ENCODE measurements at places on chromosomes 7 and 10. TPM values are rescaled to one million over a fixed set of nuclear protein-coding genes. Genes with fewer than 3 reads are reported as not detected.
A peak's percentile ranks its signal among the peaks of the same experiment; 100 is the strongest.

CDC14C gene
- not detected for polyA plus RNA-seq

PNLIP gene
- polyA plus RNA-seq = not detected

CHST12 gene
- polyA plus RNA-seq = 10.2 TPM

EPHA1 gene
- polyA plus RNA-seq = 22.3 TPM

ZNF680 gene
- 1.4 TPM for polyA plus RNA-seq

MAT1A gene
- polyA plus RNA-seq = not detected

SMO gene
- polyA plus RNA-seq = 9.5 TPM

SHTN1 gene
- 8.1 TPM for polyA plus RNA-seq

GNAT3 gene
- not detected for polyA plus RNA-seq

NEUROG3 gene
- polyA plus RNA-seq = not detected

CALHM1 gene
- polyA plus RNA-seq = not detected

PAPOLB gene
- polyA plus RNA-seq = not detected

PPIF gene
- polyA plus RNA-seq = 97.0 TPM

PNLIPRP3 gene
- polyA plus RNA-seq = 9.7 TPM

LOXL4 gene
- polyA plus RNA-seq = 0.03 TPM

ALKBH4 gene
- polyA plus RNA-seq = 11.8 TPM

SPDYE2 gene
- not detected for polyA plus RNA-seq

GIMAP1 gene
- polyA plus RNA-seq = not detected

DNA sequence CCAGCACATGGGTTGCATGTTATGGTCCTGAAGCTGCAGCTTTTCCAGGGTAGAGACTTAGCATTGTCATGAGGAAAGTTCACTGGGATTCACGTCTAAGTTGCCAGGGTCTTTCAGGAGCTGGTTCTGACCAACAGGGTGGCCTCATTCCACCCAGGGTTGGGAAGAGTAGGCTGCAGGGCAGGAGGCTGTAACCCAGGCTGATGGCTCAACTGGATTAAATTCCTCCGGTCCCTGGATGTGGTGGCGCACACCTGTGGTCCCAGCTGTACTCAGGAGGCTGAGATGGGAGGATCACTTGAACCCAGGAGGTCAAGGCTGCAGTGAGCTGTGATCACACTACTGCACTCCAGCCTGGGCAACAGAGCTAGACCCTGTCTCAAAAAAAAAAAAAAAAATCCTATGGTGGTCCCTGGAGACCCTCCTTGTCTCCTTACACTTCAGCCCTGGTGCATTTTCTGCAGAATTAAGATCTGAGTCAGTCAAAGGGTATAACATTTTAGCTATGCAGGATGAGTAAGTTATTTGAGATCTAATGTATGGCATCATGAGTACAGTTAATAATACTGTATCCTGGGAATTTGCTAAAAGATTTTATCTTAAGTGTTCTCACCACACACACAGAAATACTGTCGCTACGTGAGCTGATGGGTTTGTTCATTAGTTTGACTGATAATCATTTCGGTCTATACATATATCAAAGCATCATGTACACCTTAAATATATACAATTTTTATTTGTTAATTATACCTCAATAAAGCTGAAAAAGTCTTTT is 44.0 kb downstream of the ASB13 start:
- DNase-seq = no peak

DNA sequence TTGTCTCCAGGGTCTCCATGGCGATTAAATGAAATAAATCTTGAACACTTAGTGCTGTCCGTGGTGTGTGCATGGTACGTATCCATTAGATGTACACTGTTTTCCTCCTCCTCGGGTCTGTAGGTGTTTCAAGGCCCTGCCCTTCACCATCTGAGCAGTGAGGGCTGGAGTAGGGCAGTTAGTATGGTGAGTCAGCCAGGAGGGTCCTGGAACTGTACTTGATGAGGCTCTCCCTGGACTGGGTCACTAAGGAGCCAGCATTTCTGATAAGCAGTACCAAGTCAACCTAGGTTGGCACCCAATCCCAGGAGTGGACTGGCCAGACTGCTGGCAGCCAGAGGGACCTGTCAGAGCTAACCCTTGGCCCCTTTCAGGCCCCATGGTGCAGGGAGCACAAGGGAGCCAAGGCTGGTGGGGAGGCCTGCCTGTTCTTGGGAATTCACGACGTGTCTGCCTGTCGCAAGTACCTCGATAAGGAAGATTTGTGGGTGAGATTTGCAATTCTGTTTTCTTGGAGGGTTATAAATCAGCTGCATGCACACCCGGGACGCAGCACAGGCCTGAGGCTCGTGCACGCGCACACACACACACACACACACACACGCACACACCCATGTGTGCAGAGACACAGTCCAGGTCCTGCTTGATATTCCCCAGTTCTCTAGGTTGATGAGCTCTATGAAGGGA is 114.2 kb downstream of the ZMIZ1 start:
- DNase-seq = no peak

GRCh38 chr10:61836888-61837754 is 64.4 kb upstream of the ARID5B start:
- DNase-seq = peak; percentile 44

DNA sequence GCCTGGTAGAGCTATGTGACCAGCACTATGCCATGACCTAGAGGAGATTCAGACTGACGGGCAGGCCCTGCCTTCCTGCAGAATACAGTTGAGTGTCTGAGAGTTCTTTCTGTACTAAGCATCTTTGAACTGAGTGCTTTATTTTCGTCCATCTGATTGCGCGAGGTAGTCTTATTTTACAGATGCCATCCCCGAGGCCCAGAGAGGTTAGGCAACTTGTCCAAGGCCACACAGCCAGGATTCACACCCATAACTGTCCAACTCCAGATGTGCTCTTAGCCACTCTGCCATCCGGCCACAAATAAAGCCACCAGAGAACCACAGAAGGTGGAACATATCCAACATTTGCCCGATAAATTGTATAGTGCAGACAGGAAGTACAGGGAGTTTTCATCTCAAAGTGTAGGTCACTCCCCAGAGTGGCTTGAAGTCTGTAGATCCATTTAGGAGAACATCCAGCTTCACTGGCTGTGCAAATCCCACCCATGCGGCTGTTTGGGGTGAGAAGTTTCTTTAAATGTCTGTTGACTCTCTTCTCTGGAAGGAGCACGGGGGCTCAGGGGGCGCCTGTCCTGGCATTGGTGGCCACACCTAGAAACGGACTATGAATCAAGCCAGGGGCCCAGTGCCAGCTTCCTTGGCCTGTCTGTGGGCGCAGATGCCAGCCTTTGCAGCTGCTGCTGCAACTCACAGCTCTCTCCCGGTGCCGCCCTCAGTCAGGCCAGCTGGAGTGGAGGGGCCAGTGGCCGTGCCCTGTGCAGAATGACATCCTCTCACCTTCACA is 11.1 kb downstream of the CHST3 start:
- peak; percentile 33 for DNase-seq

GRCh38 chr10:113533801-113534200 is 19.1 kb upstream of the HABP2 start:
- DNase-seq = no peak

GRCh38 chr7:151611041-151611440 is 91.3 kb upstream of the RHEB start:
- DNase-seq = no peak

GRCh38 chr7:74418076-74418475 is 35.6 kb upstream of the GTF2IRD1 start:
- DNase-seq = no peak

- no peak for DNase-seq
Measured at GRCh38 chr10:44960482-44961229, 1.1 kb downstream of the RASSF4 start.

- DNase-seq = no peak
Measured at GRCh38 chr7:108245523-108246226, 115.5 kb upstream of the LAMB4 start.

DNA sequence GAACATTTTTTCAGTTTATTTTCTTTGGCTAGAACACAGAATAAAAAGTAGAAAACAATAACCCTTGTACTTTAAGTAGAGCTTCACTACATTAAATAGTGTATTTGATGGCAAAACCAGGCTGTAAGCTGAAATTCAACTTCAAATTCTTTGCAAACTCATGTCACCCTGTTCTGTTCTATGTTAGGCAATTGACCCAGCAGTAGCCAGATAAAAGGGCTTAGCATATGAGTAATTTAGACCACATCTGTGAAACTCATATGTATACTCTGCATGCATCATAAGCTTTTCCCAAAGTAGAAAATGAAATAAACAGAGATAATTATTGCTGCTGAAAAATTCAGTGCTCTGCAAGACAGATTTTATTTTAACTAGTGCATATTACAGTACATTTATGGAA is 150.2 kb downstream of the GNAI1 start:
- no peak for DNase-seq

DNA sequence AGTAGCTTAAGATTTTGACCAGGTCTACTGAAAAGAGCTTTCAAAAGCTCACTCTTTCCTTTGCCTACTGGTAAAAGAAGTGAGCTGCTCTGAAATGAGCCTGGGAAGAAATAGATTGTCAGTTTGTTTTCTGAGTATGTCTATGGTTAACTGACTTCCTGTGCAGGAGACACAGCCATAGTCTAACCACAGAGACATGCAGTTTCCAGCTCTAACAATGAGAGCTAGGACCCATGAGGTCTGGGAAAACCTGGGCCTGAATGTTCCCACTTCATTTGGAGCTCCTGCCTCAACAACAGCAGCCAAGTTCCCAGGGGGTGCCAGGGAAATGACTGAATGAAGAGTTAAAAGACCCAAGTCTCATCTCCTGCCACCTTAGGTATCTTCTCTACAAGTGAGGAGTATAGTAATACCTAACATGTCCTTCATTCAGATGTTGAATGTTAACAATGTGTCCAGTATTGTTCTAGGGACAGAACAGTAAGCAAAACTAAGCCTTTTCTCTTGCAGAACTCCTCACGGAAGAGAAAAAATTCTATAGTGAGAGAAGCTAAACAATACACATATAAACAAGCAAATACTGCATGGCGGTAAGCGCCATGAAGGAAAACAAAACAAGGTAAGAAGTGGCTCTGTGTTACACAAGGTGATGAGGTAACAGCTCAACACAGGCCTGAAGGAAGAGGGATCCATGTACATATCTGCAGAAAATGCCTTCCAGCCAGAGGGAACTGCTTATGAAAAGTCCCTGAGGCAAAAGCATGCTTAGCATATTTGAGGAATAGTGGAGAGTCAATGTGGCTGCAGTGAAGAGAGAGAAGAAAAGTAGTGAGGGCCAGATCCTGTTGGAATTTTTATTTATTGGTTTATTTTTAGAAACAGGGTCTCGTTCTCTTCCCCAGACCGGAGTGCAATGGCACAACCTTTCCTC is 26.4 kb upstream of the ANKRD1 start:
- DNase-seq = no peak

DNA sequence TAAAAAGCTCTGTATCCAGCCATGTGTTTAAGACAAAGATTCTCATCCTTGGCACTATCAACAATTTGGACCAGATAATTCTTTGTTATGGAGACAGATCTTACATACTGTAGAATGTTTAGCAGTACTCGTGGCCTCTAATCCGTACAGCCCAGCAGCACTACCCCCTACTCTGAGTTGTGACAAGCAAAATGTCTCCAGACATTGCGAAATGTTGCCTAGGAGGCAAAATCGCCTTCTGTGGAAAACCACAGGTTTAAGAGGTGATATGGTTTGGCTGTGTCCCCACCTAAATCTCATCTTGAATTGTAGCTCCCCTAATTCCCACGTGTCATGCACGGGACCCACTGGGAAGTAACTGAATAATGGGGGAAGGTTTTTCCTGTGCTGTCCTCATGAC is 186.7 kb downstream of the CHCHD3 start:
- no peak for DNase-seq

GRCh38 chr7:29980151-29980550 is 9.4 kb downstream of the SCRN1 start:
- no peak for DNase-seq

GRCh38 chr10:12699258-12699700 is 302.2 kb downstream of the CCDC3 start:
- no peak for DNase-seq

DNA sequence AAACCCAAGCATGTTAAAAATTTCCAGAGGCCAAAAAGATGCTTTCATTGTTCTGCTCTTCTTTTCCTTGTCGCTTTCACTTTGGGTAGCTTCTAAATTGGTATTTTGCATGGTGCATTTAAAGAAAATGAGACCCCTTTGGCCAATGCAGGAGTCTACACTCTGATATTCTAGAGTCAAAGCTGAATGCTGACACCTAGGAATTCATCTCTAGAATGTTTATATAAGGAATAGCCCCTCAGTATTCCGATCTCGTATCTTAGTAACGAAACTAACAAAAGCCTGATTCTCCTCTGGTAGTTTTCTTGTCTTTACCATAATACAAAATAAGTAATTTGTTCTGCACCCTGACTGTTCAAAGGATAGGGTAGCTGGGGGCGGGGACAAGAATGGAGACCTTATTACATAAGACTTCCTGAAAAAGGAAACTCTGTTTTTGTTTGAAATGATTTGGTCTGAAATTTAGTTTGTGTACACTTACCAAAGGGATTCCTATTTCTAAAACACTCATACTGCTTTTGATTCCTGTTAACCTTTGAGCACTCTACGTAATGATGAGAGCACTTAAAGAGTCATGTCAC is 17.1 kb downstream of the IKZF1 start:
- no peak for DNase-seq

GRCh38 chr10:61047081-61047480 is 103.1 kb upstream of the RHOBTB1 start:
- DNase-seq = no peak

GRCh38 chr10:74825371-74826141 is 844 bp upstream of the KAT6B start:
- no peak for DNase-seq

GRCh38 chr7:157671358-157672255 is 334.8 kb downstream of the DNAJB6 start:
- no peak for DNase-seq

GRCh38 chr7:44068054-44068453 is 2.7 kb upstream of the PGAM2 start:
- no peak for DNase-seq

All from foreskin keratinocyte (primary cell).